ENCODE measurements at places on chromosomes 3 and 15.

GRCh38 chr3:188439080-188439479, 285.1 kb downstream of the LPP start:
- no peak for DNase-seq

GRCh38 chr3:71087143-71088018, 496.1 kb downstream of the FOXP1 start:
- DNase-seq, result no peak

GRCh38 chr3:72380711-72381493, 467.3 kb downstream of the SHQ1 start:
- DNase-seq, result no peak

DNA sequence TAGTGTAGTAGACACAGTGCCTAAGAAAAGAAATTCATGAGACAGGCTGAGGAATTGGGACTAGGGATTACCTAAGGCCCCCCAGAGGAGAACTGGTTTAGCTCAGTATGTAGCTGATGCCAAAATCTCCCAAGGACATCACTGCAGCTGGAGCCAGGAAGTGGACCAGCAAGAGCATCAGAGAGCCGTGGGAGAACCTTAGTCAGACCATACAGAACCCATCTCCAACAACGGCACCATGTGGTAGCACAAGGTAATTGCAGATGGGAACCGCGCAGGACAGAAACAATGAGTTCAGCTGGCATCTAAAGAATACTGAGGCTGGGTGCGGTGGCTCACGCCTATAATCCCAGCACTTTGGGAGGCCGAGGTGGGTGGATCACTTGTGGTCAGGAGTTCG, 81.7 kb downstream of the WNT5A start:
- no peak for DNase-seq

GRCh38 chr15:89774492-89774891, 1.6 kb upstream of the MESP2 start:
- DNase-seq, result no peak

GRCh38 chr15:48603123-48603500, 42.4 kb downstream of the FBN1 start:
- no peak for DNase-seq

DNA sequence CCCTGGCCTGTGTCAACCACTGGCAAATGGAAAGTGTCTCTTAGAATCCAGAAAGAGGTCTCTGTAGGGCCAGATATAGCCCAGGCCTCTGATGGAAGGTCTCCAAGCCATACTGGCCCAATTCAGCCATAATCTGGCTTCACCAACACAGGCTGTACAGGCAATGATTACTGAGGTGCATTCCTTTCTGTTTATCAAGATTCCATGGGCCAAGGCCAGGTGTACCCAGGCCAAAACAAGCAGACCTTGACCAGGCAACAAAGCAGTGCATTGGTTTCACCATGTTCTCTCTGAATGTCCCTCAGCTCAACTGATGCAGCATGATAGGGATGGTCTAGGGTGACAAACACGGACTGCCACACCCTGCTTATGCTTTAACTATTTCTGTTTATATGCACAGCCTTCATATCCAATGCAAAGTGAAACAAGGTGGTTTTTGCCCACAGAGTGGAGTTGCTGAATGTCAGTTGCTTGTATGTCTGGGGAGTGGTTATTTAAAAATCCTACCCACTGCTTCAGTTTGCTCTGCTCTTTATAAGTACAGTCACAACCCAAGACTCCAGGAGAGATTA, 25.2 kb downstream of the CCNL1 start:
- no peak for DNase-seq

- peak; percentile 62 for DNase-seq
Observed at GRCh38 chr15:78739996-78740903, 71.0 kb downstream of the ADAMTS7 start.

DNA sequence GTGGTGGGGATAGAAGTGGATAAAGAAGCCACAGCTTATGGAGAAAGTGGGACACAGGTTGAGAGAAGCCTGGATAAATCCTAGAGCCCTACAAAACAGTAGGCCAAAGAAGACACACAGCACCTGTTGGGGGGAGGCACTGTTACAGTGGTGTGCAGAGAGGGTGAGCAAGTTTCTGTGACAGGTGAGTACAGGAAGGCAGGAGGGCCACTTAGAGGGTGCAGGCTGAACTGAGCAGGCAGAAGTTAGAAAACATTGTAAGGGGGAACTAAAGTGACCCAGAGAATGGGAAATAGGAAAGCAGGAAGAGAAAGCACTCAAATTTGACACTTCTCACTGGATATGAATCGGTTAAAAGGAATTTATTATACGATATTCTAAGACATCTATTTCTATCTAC, 146.1 kb upstream of the TMCO5A start:
- DNase-seq, result no peak

DNA sequence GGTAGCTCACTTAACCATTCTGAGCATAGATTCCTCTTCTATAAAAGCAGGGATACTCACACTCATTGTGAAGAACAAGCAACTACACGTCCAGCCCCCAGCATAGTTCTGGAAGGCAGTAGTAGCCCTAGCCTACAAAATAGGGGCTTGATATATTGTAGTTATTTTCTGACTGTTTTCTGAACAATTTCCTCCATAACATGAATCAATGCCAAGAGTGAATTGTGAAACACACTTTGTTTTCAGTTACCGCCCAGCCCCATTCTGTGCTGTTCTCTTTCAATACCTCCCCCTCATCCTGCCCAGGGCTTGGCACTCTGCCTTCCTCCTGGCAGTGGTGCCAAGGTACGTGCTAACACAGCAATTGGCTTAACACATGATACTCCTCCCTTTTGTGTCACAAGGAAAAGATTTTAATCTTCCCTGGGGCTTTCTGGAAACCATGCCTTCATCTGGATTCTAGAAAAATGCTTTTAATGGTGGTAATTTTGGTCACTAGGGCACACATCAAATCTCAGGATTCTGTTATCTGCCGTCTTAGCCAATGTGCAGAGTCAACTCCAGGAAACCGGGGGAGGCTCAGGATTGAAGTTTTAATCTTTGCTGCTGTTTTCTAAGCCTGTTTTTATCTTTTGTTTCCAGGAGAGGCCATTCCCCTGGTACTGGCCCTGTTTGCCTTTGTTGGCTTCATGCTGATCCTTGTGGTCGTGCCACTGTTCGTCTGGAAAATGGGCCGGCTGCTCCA, 37.2 kb downstream of the IL20RB start:
- DNase-seq, result no peak

GRCh38 chr3:53753518-53754183, 92.6 kb downstream of the CHDH start:
- no peak for DNase-seq

DNA sequence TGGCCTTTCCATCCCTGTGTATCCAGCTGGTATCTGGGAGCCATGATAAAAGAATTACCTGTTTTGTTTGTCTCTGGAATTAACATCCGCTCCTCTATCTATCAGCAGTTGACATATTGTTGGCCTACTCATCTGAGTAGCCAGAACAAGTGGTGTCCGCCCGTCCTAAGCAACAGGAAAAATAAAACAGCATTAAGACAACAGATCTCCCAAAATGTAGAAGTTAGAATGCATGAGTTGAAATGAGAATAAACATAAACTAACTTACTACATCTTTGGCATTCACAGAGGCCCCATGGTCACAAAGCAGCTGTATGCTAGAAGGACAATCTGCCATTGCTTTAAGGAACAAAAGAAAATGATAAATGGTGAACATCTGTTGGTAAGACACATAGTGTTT, 75.9 kb downstream of the UACA start:
- no peak for DNase-seq

DNA sequence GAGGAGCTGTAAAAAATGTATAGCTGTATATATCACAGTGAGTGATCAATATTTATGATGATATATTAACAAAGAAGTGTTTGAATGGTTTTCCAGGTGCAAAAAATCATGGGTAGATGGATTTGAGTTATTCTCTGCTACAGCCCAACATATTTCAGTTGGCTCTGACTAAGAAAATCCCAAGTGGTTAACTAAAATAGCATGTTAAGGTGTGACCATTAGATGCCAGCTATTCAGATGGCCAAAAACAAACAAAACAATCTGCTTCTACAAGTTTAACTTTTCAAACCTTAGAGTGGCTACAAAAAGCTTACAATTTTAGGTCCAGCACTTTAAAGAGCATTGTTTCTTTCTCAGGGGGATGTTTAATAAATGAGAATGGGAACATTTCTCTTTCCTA, 67.5 kb downstream of the SEMA6D start:
- no peak for DNase-seq

DNA sequence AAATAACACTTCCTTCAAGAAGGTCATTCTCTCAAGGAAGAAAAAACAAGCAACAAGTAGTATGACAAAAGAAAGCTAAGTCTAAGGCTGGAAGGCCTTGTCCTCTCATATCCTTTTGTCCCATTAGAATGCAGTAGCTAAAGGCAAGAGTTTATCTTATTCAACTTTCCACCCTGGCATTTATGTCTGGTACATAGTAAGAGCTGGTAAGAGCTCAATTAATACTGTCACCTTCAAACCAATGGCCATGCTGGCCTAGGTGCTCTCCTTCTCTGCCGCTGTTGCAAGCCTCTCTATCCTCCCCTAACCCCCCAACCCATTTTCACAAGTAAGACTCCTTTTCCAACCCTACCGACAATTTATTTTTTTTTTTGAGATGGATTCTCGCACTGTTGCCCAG, 81.9 kb downstream of the LRRFIP2 start:
- DNase-seq, result no peak

DNA sequence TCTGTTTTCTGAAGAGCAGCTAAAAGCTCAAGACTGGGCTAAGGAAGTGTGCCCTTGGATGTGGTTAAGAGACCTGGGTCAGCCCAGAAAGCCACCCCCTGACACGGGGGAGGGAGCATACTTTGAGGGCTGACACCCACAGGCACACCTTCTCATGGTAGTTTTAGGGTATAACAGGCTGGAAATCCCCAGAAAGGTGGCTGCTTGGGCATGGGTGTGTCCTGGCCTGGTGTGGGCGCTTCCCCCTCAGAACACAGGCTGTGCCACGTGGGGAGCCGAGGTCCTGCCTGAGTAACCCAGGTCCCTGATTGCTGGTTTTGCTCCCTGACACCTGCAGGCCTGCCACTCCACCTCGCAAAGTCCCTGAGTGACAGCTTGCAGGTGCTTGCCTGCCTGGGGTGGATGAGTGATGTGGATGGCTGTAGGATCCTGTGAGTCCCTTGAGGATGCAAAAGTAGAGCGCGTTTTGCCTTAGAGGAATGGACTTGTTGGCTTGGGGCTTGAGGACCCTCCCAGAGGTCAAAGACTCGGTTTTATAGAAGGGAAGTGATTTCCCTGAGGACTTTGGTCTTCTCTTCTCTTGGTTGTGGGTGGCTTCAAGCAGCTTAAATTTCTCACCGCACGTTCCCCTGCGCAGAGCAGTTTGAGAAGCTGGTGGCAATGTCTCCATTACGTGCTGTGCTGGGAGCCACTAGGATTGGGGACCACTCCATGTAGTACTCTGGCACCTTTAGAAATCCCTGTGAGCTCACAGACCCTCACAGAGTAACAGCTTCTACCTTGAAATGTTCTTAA, 94.4 kb downstream of the DNASE1L3 start:
- no peak for DNase-seq

DNA sequence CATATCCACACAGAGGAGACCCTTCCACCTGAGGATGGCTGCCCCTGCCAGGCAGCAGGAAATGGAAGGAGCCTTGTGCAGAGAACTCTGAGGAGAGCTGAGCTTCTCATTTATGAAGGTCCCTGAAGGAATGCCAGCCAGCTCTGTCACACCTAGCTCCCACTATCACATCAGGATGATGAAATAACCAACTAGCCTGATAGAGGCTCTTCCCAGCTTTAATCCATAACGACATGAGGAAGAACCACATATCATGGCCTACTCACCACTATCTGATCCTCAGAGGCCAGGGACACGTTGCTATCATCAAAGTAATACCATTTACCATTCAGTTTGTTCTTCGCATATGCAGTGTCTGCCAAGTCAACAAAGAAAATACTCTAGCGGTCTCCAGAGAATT, 1.5 kb upstream of the C3orf62 start:
- DNase-seq, result no peak

GRCh38 chr3:142270407-142270806, 45.0 kb upstream of the GK5 start:
- DNase-seq, result no peak

DNA sequence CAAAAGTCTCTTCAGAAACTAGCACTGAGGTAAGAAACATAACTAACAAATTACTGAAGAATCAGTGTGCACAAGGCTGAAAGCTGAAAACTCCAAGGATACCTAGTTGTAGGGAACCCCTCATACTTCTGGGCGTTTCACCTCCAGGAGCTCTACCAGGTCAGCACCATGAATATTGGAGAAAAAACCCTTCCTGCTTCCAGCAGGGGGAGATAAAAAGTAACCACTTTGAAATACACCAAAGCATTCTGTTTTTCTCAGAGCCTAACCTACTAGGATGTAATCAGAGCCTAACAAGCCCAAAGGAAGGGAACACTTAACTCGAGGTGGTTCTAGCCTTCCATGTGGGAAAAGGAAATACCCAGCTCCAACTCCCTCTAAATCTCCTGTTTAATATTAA, 175.8 kb upstream of the MME start:
- no peak for DNase-seq

DNA sequence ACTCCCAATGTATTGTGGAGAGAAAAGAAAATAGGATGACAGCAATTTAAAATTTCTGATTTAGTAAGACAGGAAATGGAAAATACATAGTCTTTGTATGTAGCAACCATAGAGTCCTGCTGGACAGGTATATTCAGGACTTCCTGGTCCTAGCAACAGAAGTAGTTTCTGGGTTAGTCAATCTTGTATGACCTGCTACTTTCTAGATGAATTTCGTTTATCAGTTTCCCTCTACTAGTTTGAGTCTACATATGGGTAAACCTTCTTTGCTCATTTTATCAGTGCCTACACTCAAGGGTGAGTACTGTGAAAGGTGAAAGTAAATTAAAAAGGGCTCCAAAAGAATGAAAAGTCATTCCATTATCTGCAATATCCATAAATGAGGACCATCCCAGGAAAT, 309.8 kb downstream of the UNC13C start:
- DNase-seq, result no peak

GRCh38 chr15:60656041-60656440, 177.1 kb upstream of the ICE2 start:
- DNase-seq, result no peak

GRCh38 chr3:191368755-191369615, 38.7 kb upstream of the UTS2B start:
- DNase-seq, result no peak

DNA sequence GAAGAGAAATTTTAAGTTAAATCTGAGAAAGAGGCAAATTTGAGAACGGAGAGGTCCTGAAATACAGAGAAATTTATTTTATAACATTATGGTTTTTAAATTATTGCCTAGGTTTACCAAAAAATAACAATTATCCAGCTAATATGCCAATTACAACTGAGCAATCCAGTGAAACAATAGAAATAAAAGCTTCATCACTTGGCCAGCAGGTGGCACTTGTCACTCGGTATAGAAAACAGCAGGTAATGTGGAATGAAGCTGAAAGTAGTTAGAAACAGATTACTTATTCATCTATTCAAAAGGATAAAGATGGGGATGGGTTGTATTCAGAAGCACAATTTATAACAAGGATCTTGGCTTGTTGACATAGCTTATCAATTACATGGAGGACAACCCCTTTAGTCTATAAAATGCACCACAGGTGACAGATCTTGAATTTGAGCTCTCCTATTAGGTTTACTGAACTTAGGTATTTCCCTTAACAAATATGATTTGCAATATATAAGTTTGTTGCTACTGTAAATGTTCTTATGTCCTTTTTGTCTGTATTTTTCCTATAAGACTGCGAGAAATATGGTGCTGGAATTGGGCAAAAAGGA, 70.1 kb upstream of the GUCA1C start:
- peak; percentile 38 for DNase-seq
